ENCODE measurements at places on chromosomes 7 and 10. TPM values are rescaled to one million over a fixed set of nuclear protein-coding genes. Genes with fewer than 3 reads are reported as not detected.

The CALCR gene
- total RNA-seq = not detected

The ABCC2 gene
- total RNA-seq = 1.5 TPM

The GSTO2 gene
- total RNA-seq = 1.1 TPM

The C7orf57 gene
- total RNA-seq = 0.92 TPM

The ATP5MK gene
- total RNA-seq = 438 TPM

The SPOCK2 gene
- total RNA-seq = 63.0 TPM

The TMEM236 gene
- total RNA-seq = 0.11 TPM

The C10orf67 gene
- not detected for total RNA-seq

The SH3PXD2A gene
- total RNA-seq = 8.0 TPM

The LAMB1 gene
- not detected for total RNA-seq

The TRIM24 gene
- total RNA-seq = 15.2 TPM

The CYCS gene
- 294 TPM for total RNA-seq

The MBL2 gene
- not detected for total RNA-seq

The MMP21 gene
- not detected for total RNA-seq

The TMEM26 gene
- not detected for total RNA-seq

The NPSR1 gene
- not detected for total RNA-seq

The HABP2 gene
- not detected for total RNA-seq

GRCh38 chr7:130380861-130381455, 664 bp downstream of the CPA1 start:
- no peaks in the 10 kb centered on the region for H3K36me3 ChIP-seq
- no peak for DNase-seq
- H3K27ac ChIP-seq = no peak overlapping the region
- H3K4me3 ChIP-seq = no peak overlapping the region
- no peaks in the 10 kb centered on the region for H3K27me3 ChIP-seq
- no peaks in the 10 kb centered on the region for H3K4me1 ChIP-seq

- no peak for DNase-seq
- H3K27ac ChIP-seq = no peak overlapping the region
- H3K36me3 ChIP-seq = no peaks in the 10 kb centered on the region
- no peaks in the 10 kb centered on the region for H3K27me3 ChIP-seq
- H3K4me1 ChIP-seq = no peaks in the 10 kb centered on the region
- no peak overlapping the region for H3K4me3 ChIP-seq
Measured at GRCh38 chr10:42874713-42875387, 92.3 kb downstream of the BMS1 start.

- H3K27ac ChIP-seq = no peak overlapping the region
- no peaks in the 10 kb centered on the region for H3K27me3 ChIP-seq
- no peaks in the 10 kb centered on the region for H3K4me1 ChIP-seq
- H3K36me3 ChIP-seq = no peaks in the 10 kb centered on the region
- H3K4me3 ChIP-seq = no peak overlapping the region
- DNase-seq = no peak
Measured at GRCh38 chr10:43322331-43322730, 49.1 kb upstream of the FXYD4 start.

DNA sequence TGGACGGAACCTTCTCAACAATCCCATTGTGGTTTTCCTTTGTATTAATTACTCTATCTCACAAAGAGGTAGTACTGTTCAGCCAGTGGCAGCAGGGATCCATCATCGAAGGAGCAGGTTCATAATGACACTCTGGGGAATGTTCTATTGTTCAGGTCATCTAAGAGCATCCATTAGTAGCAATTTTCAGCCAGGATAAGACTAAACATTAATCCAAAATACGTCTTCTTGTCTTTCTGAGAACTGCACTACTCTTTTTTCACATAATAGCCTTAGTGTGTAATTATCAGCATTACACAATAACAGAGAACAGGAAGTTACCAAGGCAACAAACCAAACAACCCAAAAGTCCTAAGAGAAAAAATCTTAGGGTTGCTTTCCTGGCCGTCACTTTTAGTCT, 259.5 kb upstream of the VWC2 start:
- H3K27ac ChIP-seq = no peak overlapping the region
- no peaks in the 10 kb centered on the region for H3K36me3 ChIP-seq
- no peak for DNase-seq
- no peaks in the 10 kb centered on the region for H3K27me3 ChIP-seq
- no peaks in the 10 kb centered on the region for H3K4me1 ChIP-seq
- H3K4me3 ChIP-seq = no peak overlapping the region

DNA sequence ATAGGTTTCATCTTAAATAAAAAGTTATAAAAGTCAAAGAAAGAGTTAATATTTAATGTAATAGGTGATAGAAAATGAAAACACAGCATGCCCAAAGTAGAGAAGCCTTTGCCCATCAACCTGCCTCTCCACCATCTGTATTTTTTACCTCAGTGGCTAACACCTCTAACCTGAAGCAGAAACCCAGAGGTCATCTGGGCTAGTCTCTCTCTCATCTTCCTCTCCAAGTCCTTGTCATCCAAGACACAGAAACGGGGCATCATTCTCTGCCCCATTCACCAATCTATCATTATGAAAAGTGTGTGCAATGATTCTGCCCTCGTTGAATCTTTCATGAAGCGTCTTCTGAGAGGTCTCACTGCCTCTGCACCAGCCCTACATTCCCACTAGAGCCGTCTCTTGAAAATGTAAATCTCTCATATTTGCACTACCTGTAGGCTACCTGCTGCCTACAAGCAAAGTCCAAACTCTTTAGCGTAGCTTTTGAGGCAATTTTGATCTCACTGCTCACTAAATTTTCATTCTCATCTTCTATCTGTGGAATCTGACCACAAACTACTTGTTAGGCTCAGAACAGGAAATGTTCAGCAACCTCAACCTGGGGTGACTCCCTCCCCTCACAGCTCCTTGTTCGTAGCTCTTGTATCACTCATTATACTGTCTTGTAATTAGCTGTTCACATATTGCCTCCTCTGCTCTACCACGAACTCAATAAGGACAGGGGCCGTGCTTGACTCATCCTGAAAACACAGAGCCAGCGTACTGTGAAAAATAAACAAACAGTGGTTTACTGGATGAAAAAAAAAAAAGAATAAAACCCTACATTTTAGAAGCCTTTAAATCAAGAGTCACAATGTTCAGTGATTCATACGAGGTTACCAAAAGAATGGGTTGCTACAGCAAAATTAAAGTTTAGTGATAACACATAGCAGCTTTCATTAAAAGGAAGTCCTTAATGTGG, 83.1 kb downstream of the CTNNA3 start:
- peak overlapping the region; percentile 31 for H3K4me3 ChIP-seq
- H3K27ac ChIP-seq = no peak overlapping the region
- H3K4me1 ChIP-seq = peaks cover 26% of the 10 kb centered on the region
- peak; percentile 74 for DNase-seq
- H3K27me3 ChIP-seq = no peaks in the 10 kb centered on the region

DNA sequence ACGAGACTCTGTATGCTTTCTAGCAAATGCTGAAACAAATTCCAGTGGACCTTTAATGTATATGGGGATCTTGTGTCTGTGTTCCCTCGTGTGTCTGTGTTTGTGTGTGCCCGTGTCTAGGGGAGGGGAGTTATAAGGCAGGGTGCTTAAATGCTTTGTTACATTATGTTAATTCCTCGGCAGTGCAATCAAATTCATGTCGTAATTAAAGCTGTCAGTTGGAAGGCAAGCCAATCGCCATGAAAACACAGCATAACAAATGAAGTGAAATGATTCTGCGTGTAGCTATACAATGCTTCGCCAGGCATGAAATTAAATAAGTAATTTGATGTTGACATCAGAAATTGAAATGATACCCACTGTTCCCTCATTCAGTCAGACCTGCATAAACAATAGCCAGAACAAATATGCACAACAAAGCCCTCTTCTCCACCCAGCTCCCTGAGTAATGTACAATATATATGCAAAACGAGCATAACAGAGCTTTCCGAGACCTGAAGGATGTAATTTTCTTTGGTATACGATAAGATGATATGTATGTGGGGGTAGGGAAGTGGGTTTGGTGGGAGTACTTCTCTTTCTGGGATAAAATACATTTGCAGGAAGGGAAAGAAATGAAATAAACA, 534.1 kb downstream of the AUTS2 start:
- H3K4me3 ChIP-seq = no peak overlapping the region
- no peaks in the 10 kb centered on the region for H3K27me3 ChIP-seq
- no peaks in the 10 kb centered on the region for H3K36me3 ChIP-seq
- DNase-seq = no peak

- H3K27me3 ChIP-seq = peaks cover 3% of the 10 kb centered on the region
- peak; percentile 42 for DNase-seq
- no peaks in the 10 kb centered on the region for H3K36me3 ChIP-seq
- no peak overlapping the region for H3K27ac ChIP-seq
Measured at GRCh38 chr7:25098096-25099046, 26.7 kb downstream of the CYCS start.

GRCh38 chr7:128427289-128427891, 17.6 kb upstream of the IMPDH1 start:
- H3K27ac ChIP-seq = no peak overlapping the region
- H3K4me3 ChIP-seq = no peak overlapping the region
- peak; percentile 43 for DNase-seq
- H3K36me3 ChIP-seq = no peaks in the 10 kb centered on the region

DNA sequence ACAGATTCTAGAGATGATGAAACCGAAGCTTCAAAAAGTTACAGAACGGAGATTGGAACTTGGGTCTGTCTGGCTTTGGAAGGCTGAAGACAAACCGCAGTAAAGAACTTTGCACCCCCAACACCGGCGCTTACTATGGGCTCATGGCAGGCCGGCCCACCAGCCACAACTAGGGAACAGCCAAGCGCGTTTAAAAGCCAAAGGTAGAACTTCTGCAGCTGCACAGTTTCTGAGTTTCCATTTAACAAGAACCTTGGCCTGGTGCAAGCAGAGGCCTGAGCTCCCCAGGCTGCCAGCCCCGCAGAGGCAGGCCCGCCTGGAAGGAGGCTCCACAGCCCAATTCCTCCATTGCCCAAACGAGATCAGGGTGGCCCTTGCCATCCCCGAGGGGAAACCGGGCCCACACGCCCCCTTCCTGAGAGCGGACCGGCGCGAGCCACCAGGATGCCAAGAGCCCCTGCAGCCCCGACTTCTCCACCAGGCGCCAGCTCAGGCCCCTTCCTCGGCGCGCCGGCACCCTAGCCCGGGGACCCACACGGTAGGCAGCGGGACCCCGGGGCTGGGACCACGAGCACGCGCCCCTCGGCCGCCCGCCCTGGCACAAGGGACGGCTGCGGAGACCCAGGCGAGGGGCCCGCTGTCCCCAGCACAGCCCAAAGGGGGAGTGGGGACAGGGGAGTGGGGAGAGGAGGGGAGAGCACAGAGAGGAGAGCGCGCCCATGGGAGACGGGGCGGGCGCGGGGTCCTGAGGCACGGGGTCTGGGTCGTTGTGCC, 566 bp downstream of the MAD1L1 start:
- no peaks in the 10 kb centered on the region for H3K27me3 ChIP-seq
- DNase-seq = no peak
- H3K36me3 ChIP-seq = peaks cover 5% of the 10 kb centered on the region
- H3K4me3 ChIP-seq = peak overlapping the region; percentile 97

DNA sequence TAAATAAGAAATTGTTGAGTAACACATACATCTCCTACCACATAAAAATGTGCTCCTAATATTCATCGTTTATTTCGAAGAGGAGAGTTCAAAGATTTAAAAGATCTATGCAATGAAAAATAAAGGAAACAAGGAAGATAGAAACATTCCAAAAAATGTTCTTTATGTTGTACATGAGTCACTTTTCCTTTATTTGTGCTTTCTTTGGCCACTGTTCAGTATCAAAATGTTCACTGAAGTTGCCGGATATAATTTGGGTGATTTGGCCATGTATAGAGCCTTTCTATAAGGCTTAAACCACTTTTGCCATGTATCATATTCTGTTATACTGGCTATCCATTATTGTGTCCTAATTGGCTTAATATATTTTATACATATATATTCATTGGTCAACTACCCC, 62.9 kb upstream of the PRR15 start:
- no peak overlapping the region for H3K27ac ChIP-seq
- H3K36me3 ChIP-seq = no peaks in the 10 kb centered on the region
- no peaks in the 10 kb centered on the region for H3K27me3 ChIP-seq

- DNase-seq = no peak
- no peaks in the 10 kb centered on the region for H3K27me3 ChIP-seq
- H3K27ac ChIP-seq = no peak overlapping the region
- no peaks in the 10 kb centered on the region for H3K36me3 ChIP-seq
Measured at GRCh38 chr10:29811751-29812427, 177.1 kb upstream of the SVIL start.

DNA sequence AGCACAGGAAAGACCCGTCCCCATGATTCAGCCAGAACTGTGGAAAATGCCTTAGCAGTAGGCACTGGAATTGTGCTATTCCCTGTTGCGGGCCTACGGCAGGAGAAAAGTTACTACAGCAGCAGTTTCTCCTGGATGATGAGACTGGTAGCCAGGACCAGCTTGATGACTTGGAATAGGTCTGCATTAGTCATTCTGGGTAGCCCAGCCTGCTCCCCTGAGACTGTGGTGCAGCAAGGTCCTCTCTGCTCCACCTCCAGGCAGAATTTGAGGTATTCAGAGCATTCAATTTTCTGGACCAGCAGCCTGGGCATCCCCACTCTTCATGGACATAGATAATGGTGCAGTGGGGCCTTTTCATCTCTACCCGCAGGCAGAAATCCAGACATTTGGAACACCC, 490.0 kb downstream of the SH2D4B start:
- H3K27ac ChIP-seq = no peak overlapping the region
- no peak overlapping the region for H3K4me3 ChIP-seq
- DNase-seq = no peak
- no peaks in the 10 kb centered on the region for H3K27me3 ChIP-seq
- no peaks in the 10 kb centered on the region for H3K36me3 ChIP-seq

DNA sequence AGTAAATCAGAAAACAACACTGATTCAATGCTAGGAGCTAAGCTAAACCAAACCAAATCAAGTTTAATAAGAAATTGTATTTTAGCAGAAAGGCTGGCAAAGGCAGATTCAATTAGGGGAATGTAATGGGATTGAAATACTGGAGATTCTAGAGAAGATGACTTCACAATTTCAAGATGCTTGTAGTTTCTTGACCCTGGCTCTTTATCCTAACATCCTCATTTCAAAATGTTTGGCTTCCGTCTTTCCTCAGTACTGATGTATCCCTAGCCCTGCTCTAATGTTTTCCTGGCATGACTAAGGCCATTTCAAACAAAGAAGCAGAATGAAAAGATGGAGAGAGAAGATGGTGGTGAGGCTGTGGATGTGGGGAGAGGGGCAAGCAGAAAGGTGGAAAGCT, 2.7 kb upstream of the JCAD start:
- no peak overlapping the region for H3K27ac ChIP-seq
- peaks cover 4% of the 10 kb centered on the region for H3K4me1 ChIP-seq
- no peaks in the 10 kb centered on the region for H3K36me3 ChIP-seq
- H3K27me3 ChIP-seq = peaks cover 20% of the 10 kb centered on the region
